ENCODE measurements at places on chromosomes 12 and 14. TPM values are rescaled to one million over a fixed set of nuclear protein-coding genes. Genes with fewer than 3 reads are reported as not detected.
A peak's percentile ranks its signal among the peaks of the same experiment; 100 is the strongest.

DNA sequence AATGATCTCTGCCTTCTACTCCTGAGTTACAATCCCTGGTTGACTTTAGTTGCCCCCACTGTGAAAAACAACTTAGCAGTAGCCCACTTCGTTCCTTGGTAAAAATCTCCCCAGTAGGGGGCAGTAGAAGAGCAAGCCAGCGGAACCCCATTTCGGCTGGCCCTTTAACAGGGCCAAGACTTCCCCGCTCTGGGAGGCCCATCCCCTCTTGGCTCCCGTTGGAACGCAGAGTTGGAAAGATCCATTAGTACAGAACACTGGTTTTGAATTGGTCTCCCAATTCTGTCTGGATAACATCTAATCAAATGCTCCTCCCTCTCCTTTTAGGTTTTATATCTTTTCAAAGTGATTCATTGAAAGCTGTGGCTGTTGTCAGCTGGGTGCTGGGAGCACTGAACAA is 1133.3 kb downstream of the BCL11B start:
- no peak for DNase-seq
- no peak overlapping the region for H3K27ac ChIP-seq
- no peaks in the 10 kb centered on the region for H3K36me3 ChIP-seq
- no peak overlapping the region for H3K4me3 ChIP-seq

- H3K4me1 ChIP-seq: no peaks in the 10 kb centered on the region
- H3K36me3 ChIP-seq: no peaks in the 10 kb centered on the region
- H3K4me3 ChIP-seq: no peak overlapping the region
- no peaks in the 10 kb centered on the region for H3K27me3 ChIP-seq
- no peak for DNase-seq
These were observed 308.7 kb downstream of the ATP23 start for GRCh38 chr12:58250077-58250476.

- no peaks in the 10 kb centered on the region for H3K36me3 ChIP-seq
- H3K4me1 ChIP-seq: no peaks in the 10 kb centered on the region
- no peak overlapping the region for H3K4me3 ChIP-seq
These were observed 406.0 kb downstream of the PRKD1 start for GRCh38 chr14:29521526-29522137.

DNA sequence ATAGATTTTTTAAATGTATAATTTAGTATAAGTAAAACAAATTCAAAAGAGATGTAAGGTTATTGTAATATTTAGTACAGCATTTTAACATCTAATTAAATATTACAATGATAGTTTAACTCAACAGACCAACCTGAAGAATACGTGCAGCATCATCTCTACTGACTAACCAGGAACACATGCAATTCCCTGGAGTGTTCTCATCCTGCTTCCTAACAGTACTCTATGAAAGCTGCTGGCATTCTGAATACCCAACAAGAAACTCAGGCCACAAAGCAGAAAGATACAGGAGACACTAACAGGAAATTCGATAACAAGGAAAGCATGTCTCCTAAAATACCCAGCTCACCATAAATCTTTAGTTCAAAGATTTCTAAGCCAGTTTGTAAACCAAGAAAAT is 58.3 kb downstream of the CEP83 start:
- no peak for DNase-seq
- H3K4me3 ChIP-seq: no peak overlapping the region
- no peaks in the 10 kb centered on the region for H3K4me1 ChIP-seq
- H3K27me3 ChIP-seq: no peaks in the 10 kb centered on the region

- no peak overlapping the region for H3K27ac ChIP-seq
- H3K36me3 ChIP-seq: no peaks in the 10 kb centered on the region
- H3K27me3 ChIP-seq: no peaks in the 10 kb centered on the region
- H3K4me3 ChIP-seq: no peak overlapping the region
- no peak for DNase-seq
These were observed 52.4 kb downstream of the VCPKMT start for GRCh38 chr14:50063876-50064420.

DNA sequence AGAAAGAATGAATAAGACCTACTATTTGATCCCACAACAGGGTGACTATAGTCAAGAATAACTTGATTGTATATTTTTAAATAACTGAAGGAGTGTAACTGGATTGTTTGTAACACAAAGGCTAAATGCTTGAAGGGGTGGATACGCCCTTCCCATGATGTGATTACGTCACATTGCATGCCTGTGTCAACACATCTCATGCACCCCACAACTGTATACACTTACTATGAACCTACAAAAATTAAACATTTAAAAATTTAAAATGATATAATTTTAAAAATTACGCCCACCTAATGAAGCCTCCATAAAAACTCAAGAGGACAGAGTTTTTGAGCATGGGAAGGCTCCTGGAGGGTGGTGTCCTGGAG is 94.5 kb downstream of the SCARB1 start:
- peak overlapping the region; percentile 82 for H3K27ac ChIP-seq
- H3K4me1 ChIP-seq: peaks cover 29% of the 10 kb centered on the region
- no peaks in the 10 kb centered on the region for H3K27me3 ChIP-seq
- H3K4me3 ChIP-seq: no peak overlapping the region

- no peaks in the 10 kb centered on the region for H3K36me3 ChIP-seq
- H3K27ac ChIP-seq: peak overlapping the region; percentile 8
- H3K27me3 ChIP-seq: peaks cover 7% of the 10 kb centered on the region
- no peak for DNase-seq
These were observed 201.0 kb upstream of the DIO3 start for GRCh38 chr14:101360054-101360911.

The IAPP gene
- not detected for total RNA-seq

The BDKRB1 gene
- total RNA-seq: 56.5 TPM

The LUM gene
- 46.1 TPM for total RNA-seq

The PPM1H gene
- 0.28 TPM for total RNA-seq

The CLEC4A gene
- total RNA-seq: 0.28 TPM

The AP1G2 gene
- 2.9 TPM for total RNA-seq

The DLGAP5 gene
- 40.3 TPM for total RNA-seq
